ENCODE measurements at places on chromosomes 5 and 9.

- no peak for DNase-seq
These were observed 163.5 kb downstream of the CD180 start for GRCh38 chr5:67032921-67033664.

GRCh38 chr5:7705261-7705660 is 145.7 kb downstream of the CFAP90 start:
- no peak for DNase-seq

GRCh38 chr5:162512935-162513565 is 445.5 kb downstream of the GABRG2 start:
- no peak for DNase-seq

GRCh38 chr5:139125991-139126390 is 72.2 kb downstream of the SIL1 start:
- DNase-seq, result no peak

GRCh38 chr9:94553029-94553938 is 1.6 kb upstream of the PCAT7 start:
- no peak for DNase-seq

- peak; percentile 39 for DNase-seq
These were observed 98.6 kb downstream of the PAM start for GRCh38 chr5:102853680-102854079.

DNA sequence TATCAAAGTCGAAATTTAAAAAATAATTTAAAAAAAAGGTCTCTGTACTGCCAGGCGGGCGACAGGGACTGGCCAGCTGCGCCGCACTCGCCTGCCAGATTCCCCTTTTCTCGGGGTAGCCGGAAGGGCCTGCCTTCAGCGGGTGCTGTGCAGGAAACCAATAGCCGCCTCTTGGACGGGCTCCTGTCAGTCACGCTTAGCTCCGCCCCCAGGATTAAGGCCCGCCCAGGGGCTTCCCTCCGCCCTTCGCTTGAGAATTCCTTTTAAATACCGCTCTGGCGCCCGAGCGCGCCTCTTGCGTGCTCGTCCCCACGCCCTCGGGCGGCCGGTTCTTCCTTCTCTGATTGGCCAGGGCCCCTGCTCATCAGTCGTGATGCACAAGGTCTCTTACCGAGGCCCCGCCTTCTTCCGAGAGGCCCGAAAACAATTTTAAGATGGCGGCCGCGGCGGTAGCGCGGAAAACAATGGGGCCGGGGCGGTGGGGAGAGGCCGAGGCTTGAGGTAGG is at the start of gene MAML1:
TSS of gene MAML1 (plus strand) at position 411 of the 506 bp plus-strand sequence. CDS start 291 bp downstream, outside the sequence.
- peak; percentile 100 for DNase-seq

DNA sequence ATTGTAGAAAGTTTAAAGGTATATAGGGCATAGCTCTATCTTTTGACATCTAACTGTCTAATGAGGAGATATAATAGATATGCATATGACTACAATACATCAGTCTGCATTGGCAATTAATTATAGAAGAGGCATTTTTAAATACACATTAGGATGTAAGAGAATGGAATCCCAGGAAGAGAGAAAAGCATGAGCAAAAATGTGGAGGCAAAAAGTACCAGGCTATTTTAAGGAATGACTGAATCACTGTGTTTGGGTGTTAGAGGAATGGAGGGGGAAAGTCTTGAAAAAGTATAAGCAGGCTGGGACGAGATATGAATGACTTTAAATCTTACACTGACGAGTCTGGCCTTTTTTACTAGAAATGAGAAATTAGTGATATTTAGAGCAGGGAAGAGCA is 138.4 kb upstream of the ZNF462 start:
- no peak for DNase-seq

GRCh38 chr5:114438471-114438870 is 76.6 kb downstream of the KCNN2 start:
- no peak for DNase-seq

DNA sequence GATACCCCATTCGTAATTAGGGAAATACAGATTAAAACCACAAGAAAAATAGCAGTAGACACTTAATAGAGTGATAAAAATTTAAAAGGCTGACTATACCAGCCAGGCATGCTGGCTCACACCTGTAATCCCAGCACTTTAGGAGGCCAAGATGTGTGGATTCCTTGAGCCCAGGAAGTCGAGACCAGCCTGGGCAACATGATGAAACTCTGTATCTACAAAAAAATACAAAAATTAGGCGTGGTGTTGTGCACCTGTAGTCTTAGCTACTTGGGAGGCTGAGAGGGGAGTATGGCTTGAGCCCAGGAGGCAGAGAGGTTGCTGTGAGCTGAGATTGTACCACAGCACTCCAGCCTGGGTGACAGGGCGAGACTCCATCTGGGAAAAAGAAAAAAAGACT is 72.0 kb downstream of the FCHO2 start:
- no peak for DNase-seq

GRCh38 chr9:18865542-18865941 is 167.5 kb downstream of the SAXO1 start:
- DNase-seq, result no peak

- no peak for DNase-seq
These were observed 25.7 kb downstream of the ZSWIM6 start for GRCh38 chr5:61357745-61358144.

DNA sequence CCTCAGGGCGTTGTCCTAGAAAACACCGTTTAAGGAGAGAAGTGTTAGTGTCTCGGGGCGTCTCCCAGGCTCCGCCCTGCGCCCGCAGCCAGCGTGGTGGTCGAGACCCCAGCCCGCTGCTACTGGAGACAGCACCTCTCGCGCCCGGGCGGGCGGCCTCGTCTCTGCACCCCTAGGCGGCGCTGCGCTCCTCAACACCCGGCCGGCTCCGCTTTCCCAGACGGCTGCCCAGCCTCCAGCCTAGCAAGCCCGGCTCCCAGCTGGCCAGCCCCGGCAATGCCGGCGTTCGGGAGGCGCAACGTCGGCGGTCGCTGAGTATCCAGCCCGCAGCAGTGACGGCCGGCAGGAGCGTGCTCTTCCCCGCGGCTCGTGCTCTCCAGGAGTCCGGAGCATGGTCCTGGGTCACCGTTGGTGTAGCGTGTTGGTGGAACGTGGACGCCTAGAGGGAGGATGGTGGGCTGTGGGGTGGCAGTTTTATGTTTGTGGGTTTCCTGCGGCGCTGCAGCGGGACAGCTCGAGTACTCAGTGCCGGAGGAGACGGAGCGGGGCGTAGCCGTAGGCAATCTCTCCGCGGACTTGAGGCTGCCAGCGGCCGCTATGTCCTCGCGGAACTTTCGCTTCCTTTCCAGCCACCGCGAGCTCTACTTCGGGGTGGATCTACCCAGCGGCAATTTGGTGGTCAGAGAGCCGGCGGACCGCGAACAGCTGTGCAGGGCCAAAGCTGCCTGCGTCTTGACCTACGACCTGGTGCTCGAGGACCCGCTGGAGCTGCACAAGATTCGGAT is 536 bp downstream of the PCDHAC1 start:
- DNase-seq, result peak; percentile 16

DNA sequence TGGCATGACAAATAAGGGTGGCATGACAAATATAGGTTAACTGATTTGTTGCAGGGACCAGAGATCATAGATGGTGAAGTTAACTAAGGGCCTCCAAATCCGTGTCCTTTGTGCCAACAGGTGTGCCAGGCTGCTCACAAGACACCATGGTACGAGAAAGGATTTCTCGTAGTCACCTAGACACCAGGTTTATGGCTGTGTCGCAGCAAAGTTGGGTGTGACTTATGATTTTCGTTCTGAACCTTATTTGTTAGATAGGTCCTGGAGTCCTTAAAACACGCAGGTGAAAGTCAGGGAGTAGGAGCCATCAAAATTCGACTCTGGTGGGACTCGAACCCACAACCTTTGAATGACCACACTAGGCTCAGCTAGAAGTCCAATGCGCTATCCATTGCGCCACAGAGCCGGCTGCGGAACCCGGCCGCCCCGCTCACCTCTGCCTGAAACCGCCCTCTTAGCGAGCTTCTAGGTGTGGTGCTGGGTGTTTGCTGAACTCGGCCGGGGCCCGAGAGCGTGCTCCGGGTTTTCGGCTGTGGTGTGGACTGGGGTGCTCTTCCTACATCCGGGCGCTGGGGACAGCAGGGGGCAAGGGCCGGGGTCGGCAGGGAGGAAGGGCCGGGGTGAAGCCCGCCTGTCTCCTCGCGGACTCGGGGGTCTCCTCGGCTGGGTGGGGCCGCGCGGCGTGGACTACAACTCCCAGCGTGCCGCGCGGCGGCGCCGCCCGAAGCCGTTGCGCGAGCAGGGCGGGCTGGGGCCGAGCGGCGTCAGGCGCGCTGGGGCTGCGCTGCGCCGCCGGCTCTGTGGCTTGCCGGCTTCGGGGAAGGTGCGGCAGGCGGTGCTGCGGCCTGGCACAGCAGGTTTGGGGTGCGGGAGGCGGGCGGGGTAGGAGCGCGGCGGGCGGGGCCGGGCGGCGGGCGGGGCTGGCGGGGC is at the start of gene SLC27A4:
TSS of gene SLC27A4 (plus strand) at position 767 of the 930 bp plus-strand sequence. CDS start 2,606 bp downstream, outside the sequence.
- DNase-seq, result peak; percentile 77

DNA sequence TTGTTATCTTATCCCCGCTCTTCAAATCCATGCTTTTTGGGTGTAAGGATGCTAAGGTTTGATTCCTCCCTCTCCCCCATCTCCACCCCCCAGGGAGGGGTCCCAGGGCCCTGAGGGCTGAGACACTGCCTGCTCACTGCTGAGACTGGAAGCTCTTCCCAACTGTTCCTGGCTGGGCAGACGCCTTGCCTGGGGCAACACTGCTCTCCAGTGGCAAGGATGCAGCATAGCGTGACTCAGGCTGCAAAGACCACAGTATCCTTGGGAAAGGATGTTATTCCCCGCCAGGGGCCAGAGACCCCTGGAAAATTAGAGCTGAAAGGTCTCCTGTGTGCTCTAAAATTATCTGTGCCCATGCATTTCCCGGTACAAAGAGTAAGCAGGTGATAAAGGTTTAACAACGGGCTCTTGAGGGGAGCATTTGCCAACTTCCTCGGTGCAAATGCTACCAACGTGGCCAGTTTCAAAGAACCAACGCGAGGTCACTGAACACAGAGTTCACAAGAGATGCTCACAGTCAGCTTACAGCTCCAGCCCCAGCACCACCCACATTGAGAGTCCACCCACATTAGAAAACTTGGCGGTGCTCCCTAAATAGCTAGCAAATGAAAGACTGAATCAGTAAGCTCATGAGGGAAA is 271.9 kb downstream of the NSG2 start:
- no peak for DNase-seq

- DNase-seq, result no peak
These were observed 54.4 kb downstream of the CCDC192 start for GRCh38 chr5:127757576-127757975.

GRCh38 chr5:65742565-65743231 is 20.7 kb downstream of the NLN start:
- DNase-seq, result peak; percentile 63

- DNase-seq, result no peak
These were observed 1.5 kb downstream of the WHRN start for GRCh38 chr9:114503522-114504340.

DNA sequence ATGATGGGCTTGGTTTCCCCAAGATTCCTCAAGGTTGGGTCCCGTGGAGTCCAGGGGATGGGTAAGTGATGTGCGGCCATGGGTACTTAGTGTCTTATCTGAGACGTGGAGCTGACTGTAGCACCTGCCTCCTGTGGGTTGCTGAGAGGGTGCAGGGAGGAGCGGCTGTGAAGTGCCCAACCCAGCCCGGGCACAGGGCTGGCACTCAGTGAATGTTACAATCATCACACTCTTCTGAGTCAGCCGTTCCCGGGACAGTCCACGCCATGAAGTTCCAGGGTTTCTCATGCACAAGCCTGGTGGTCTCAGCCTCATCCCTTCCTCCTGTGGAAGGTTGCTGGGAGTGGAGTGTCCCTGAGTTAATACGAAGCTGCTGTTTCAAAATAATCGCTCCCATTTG is 29.1 kb downstream of the NTNG2 start:
- DNase-seq, result no peak

DNA sequence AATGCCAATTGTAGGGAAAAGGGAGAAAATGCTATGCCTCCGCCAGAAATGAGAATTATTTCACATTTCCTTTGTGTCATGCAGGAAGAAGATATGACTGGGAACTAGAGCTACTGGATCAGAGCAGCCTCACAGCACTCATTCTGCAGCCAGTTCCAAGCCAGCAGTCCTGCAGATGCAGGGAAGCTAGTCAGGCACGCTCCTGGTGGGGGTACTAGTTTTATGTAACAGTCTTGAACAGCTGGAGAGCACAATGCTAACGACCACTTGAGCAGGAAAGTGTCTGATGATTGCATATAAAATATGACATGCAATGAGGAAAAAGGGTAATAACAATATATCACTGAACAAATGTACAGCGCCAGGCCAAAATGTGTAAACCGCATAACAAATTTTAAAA is 21.7 kb downstream of the CDH10 start:
- DNase-seq, result no peak

GRCh38 chr5:3393122-3393919 is 202.3 kb upstream of the IRX1 start:
- no peak for DNase-seq

DNA sequence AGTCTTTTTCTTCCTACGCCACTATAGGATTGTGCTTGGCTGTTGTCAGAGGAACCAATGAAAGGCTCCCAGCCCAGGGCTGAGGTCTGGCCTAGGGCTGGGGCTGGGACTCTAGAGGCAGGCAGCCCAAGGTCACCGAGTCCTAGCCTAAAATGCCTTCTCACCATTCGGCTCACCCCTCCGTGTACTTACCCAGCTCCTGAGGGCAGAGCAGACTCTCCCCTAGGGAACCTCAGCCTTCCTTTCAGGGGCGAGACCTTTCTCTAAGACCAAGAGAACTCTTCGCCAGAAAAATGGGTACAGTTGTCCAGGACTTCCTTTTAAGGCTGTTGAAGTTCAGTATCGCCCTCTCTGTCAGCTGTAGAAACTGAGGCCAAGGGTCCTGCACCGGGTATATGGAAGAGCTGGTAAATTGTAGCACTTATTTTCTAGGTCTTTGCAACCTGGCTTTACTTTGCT is 1.7 kb upstream of the SPRY4 start:
- no peak for DNase-seq

- no peak for DNase-seq
These were observed 29.2 kb upstream of the ADRA1B start for GRCh38 chr5:159887050-159887449.

GRCh38 chr5:151578326-151579025 is 12.7 kb downstream of the FAT2 start:
- DNase-seq, result no peak
